Astrocyte of the hippocampus (primary cell): ENCODE measurements at places on chromosomes 4 and X.
A peak's percentile ranks its signal among the peaks of the same experiment; 100 is the strongest.

- no peak for DNase-seq
Observed at GRCh38 chr4:38036548-38036947, 76.3 kb downstream of the PTTG2 start.

GRCh38 chrX:36957425-36958328, 50.5 kb upstream of the FAM47C start:
- peak; percentile 24 for DNase-seq

DNA sequence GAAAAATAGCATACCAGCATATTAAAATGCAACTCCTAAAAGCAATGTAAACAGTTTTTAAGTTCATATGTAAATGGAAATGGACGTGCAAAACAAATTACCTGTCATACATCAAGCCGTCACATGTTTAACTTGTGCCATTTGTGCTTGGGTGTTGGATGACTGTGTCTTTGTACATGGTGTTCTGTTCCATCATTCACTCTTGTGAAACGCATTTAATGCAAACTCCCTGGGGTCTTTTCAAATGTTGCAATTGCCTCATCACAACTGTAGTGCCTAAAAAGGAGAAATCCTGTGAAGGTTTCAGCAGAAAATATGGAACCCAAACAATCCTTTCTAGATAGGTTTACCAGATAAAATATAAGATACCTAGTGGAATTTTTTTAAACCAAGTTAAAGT, 52.4 kb downstream of the PHOX2B start:
- no peak for DNase-seq

GRCh38 chr4:168877511-168878491, 132.3 kb downstream of the CBR4 start:
- peak; percentile 38 for DNase-seq

DNA sequence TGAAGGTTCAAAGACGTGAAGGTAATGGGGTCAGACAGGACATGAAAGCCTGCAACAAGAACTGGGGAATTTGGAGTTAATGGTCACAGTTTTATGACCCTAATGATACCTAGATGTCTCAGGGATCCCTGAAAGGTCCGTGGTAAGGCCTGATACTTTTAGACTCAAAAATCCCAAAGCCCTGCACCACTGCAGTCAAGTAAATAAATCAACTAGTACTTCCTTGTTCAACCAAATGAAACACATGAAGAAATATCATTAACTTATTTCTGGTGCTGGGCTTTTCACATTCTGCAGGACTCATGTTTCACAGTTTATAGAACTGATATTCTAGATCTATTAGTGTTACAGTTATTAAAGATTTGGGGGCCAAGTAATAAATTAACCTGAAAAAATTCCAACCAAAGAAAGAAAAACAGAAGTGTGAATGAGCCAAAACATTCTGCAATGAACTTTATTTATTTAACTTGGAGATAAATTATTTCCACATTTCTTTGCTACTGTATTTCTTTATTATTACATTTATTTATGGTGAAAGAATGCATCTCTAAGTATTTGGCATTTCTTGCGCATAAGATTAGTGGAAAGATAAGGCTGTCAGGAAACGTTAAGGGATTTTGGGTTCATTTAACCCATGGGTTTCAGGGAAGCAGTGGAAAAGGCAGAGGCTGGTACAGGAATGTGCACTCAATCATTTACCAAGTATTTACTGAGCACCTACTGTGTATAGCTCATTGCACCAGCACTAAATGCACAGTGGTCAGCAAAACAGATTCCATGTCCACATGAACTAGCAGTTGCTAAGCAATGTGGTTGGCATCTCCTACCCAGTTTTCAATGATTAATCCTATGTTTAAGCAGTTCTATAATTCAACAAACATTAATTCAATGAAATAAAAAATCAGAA, 8.7 kb downstream of the WDFY3 start:
- peak; percentile 61 for DNase-seq

GRCh38 chr4:43089730-43090129, 197.2 kb downstream of the GRXCR1 start:
- peak; percentile 49 for DNase-seq

- peak; percentile 39 for DNase-seq
Observed at GRCh38 chrX:110210417-110211139, 107.3 kb downstream of the AMMECR1 start.

GRCh38 chr4:10639100-10639499, 45.5 kb downstream of the CLNK start:
- DNase-seq = no peak

DNA sequence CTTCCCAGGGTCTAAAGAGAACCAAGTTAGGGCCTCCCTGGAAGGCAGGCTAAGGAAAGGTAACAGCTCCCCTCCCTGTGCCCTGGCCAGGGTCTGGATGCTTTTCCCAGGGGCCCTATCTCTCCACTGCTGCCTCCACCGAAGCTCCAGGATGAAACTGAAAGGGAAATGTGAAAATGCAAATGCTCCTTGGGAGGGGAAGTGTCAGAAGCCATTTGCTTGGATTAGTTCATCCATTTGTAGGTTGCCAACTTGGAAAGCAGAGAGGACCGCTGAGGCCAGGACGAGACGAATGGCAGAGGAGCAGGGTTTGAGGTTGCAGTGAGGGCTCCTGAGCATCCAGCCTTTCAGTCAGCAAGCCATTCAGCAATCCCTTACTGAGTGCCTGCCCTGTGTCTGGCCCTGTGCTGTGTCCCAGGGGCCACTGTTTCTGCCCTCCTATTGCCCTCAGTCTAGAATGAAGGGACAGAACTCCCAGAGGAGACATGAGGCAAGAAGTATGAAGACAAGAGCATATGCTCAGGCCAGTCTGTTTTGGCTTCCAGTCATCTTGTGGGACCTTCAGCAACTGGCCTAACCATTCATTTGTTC, 45.9 kb upstream of the PGRMC1 start:
- no peak for DNase-seq
